ENCODE measurements at places on chromosomes 16 and 17.

DNA sequence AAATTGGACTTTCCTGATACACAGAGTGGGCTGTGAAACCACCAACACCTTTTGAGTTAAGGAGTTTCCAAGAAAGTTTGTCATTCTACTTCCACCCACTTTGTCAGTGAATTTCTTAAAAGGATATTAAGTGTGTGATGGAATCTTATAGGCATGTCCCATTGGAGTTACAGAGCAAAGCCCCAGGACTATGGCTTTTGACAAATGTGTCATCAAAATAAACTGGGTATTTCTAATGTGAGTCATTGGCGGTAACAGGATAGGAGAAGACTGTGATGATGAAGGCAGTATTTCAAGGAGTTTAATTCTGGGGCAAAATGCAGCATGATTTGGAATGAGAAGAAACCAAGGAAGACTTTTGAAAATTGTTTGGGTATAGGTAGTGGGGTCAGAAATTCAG is 1013.8 kb upstream of the EEF2KMT start:
- DNase-seq: no peak

DNA sequence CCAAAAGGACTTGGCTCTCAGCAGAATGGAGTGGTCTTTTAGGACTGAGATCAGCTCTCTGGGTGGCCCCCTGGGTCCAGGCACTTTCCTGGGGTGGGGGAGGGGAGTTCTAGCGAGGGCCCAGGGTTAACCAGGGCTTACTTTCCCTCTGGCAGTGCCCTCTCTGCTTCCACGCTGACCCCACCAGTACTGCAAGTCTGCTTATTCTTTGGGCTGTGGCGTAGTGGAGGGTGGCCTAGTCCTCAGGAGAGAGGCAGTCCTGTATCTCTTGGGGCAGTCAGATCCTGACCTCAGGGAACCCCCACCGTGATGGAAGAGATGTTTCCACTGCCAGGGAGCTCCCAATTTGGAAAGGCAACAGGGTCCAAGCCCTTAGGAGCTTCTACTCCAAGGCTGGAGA is 79.4 kb downstream of the CCDC182 start:
- no peak for DNase-seq

DNA sequence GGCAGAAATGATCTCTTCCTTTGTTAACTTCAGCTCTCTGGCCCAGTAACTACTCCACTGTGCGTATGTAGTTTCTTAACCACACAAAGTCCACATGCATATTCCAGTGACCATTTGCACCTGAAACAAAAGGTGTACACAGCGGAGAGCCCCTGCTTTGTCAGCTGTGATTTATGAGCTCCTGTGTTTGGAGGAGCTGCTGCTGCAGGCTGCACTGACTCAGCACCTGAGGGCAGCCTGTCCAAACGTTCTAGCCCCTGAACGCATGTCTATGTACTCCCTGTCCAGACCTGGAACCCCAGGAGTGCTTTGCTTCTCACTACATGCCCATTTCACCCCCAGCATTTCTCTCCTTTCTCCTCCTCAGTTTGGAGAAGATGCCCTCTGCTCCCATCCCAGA is 216.1 kb downstream of the ABCC12 start:
- DNase-seq: no peak

- no peak for DNase-seq
These were observed 62.1 kb downstream of the GAN start for GRCh38 chr16:81376880-81377279.

DNA sequence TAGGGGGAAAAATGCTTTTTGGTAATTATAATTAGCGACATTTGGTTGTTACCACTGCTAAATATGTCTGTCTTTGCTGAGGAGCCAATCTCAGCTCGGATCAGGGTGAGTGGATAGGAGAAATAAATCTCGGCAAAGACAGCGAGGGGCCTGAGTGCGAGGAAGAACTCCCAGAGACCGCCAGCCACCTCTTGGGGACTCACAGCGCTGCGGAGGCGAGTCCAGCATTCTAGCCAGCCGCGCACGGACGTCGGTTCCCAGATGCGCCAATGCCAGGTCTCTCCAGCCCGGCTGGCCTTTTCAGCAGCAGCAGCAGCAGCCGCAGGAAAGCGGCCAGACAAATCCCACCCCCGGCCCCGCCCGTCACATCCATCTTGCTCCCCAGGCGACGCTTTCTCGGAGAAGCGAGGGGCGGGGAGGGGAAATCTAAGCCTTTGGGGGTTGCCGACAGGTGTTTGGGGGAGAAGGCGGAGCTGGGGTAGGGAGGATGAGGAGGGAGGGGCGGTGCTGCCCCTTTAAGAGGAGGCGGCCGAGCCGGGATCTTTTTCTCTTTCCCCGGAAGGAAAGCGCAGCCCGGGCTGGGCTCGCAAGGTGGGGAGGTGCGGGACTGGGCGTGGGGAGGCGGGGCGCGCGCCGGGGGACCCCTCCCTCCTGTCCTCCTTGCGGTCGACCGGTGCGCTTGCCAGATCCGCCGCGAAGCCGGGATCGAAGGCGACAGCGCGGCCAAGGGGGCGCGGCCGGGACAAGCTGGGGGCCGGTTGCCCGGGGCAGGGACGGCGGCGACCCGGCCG is at the start of gene ITGA3:
TSS of gene ITGA3 (plus strand) at position 685 of the 791 bp plus-strand sequence. CDS start 330 bp downstream, outside the sequence.
- no peak for DNase-seq

DNA sequence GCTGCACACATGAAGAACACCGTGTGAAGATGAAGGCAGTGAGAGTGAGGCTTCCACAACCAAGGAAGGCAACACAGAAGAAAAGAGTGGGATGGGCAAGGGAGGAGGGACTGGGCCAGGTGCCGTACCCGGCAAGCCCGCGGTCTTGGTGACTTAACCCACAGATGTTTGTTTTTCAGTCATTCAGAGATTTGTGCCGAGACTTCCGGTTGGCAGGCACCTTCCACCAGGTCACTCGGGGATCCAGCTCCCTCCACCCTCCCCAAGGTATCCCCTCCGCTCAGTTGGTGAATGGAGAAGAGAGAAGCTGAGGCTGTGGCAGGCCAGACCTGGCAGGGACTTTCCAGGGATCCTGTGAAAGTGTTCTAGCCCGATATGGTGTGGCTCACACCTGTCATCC is 4.9 kb upstream of the KREMEN2 start:
- DNase-seq: no peak

DNA sequence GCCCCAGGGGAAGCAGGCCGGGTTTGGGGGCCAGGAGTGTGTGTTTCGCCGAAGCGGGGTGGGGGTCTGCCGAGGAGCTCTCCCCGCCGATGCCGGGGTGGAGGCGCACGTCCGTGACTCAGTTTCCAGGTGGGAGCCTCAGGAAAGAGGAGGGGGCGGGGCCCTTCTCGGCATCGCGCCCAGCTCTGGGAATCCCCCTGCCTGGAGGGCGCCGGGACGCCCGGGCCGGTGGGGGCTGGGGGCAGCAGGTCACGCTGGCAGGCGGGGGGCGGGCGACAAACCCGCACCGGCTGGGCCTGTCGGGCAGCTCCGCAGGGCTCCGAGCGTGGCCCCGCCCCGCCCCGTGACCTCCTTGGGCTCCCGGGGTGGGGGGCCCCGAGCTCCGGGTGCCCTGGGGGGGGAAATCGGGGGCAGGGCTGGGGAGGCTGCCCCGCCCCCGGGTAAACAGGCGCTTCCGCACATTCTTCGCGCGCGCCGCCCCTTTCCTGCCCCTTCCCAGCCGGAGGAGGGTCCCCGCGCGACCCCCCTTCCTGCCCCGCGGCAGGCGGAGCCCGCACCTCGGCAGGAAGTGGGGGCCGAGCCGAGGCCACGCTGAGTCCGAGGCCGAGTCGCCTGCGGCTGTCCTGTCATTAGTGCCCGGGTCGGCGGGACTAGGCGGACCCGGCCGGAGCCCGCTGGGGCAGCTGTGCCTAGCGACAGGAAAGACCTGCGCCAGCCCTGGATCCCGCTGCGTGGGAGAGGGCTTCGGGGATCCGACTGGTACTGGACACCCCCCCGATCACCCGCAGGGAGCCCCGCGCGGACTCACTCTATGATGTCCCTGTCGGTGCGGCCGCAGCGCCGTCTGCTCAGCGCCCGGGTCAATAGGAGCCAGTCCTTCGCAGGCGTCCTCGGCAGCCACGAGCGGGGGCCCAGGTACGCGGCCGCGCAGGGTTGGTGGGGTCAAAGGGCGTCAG is 9.3 kb downstream of the RIPOR1 start:
- no peak for DNase-seq

DNA sequence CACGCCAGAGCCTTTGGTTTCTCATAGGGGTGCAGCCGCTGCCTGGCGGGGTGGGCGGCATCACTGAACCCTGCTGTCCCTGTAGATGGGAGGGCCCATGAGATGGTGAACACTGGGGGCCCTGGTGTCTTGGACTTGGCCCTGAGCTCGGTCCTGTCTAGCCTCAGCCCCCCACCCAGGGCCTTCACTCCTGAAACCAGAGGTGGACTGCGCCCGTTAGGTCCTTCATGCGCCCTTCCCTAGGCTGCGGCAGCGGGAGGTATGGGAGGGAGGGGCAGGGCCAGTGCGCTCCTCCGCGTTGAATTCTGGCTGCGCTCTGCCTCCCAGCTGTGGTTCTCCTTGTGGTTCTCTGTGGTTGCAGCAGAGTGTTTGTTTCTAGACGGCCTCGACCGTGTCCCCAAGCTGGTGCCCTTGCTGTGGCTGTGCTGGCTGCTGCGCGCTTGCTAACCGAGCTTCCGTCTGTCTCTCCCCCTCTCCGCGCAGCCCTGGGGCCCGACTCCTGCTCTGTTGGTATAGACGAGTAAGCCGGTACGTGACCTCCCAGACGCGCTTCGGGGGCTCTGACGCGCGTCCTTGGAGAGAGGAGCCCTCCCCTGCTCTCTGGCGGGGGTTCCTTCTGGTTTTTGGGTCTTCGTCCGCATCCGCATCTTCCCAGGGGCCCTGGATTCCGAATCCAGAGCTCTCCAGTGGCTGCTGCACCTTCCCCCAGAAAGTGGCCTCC is 7.4 kb upstream of the NUDT16L1 start:
- no peak for DNase-seq

- no peak for DNase-seq
These were observed 65.6 kb downstream of the SMG6 start for GRCh38 chr17:2237950-2238349.

GRCh38 chr16:71493213-71493612 is 4.1 kb upstream of the ZNF19 start:
- DNase-seq: no peak

DNA sequence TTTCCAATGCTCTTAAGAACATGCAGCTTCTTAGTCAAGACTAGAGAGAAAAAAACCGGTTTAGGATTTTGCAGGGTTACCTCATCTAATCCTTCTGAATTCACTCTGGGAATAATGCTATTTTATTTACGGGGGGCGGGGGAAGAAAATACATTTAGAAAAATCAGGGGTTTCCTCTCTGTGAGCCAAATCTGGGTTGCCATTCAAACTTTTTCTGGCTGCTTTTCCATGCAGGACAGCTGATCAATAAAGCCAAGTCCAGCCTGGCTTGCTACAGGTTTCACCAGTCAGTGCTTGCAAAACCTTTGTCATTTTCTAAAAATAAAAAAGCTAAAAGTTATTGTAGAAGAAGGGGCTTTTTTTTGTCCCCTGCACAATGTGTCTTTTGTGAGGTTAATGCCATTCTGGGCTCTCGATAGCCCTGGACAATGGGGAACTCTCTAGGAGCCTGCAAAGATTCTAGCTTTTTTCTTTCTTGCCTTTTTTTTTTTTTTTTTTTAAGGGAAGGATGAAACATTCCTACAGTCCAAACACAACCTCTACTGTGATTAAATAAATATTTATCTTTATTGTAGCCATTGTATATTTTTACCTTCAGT is 13.1 kb upstream of the ZFHX3 start:
- no peak for DNase-seq

- no peak for DNase-seq
These were observed 76.4 kb downstream of the KCNJ12 start for GRCh38 chr17:21452377-21453143.

GRCh38 chr17:10041287-10041612 is 136.2 kb upstream of the RCVRN start:
- DNase-seq: no peak

- DNase-seq: no peak
These were observed 18.3 kb upstream of the WFIKKN2 start for GRCh38 chr17:50816771-50817751.

DNA sequence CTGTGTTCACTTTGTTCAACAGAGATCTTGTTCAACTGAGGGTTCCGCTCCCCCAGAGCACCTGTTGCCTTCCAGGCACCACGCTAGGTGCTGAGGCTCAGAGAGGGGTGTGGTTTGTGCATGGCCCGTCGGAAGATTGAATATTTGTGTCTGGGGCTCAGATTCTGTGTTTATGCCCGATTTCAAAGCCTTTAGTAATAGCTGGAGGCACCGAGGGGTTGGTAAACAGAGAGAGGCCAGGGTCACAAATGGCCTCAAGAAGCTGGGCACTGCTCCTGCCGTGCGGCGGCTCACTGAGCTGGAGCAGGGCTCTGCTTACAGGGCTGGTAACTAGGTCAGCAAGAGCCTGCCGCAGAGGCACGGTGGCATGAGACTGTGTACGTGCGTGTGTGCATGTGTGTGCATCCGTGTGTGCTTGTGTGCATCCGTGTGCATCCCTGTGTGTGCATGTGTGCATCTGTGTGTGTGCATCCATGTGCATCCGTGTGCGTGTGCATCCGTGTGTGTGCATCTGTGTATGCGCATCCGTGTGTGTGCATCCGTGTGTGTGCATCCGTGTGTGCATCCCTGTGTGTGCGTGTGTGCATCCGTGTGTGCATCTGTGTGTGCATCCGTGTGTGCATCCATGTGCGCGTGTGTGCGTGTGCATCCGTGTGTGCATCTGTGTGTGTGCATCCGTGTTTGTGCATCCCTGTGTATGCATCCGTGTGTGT is 5.4 kb downstream of the ITGAE start:
- DNase-seq: no peak

DNA sequence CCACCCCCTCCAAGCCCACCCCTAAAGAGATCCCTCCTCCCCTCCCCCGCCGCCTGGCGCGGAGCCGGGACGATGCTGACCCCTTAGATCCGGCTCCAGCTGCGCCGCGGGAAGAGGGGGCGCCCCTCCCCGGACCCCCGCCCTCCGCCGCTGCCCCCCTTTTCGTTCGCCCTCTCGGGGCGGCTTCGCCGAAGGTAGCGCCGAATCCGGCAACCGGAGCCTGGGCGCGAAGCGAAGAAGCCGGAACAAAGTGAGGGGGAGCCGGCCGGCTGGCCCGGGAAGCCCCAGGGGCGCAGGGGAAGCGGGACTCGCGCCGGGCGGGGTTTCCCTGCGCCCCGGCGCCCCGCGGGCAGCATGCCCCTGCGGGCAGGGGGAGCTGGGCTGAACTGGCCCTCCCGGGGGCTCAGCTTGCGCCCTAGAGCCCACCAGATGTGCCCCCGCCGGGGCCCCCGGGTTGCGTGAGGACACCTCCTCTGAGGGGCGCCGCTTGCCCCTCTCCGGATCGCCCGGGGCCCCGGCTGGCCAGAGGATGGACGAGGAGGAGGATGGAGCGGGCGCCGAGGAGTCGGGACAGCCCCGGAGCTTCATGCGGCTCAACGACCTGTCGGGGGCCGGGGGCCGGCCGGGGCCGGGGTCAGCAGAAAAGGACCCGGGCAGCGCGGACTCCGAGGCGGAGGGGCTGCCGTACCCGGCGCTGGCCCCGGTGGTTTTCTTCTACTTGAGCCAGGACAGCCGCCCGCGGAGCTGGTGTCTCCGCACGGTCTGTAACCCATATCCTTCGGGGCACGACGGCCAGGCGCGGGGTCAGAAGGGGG is 623 bp downstream of the CACNA1G start:
- no peak for DNase-seq

GRCh38 chr16:19168371-19169081 is 486 bp downstream of the SYT17 start:
- DNase-seq: no peak

Data from esophagus squamous epithelium (tissue), 5 donors.